ENCODE measurements at places on chromosomes 1 and 21.

GRCh38 chr1:21344098-21344749, 54.0 kb upstream of the ECE1 start:
- no peak for DNase-seq

- no peak for DNase-seq
Measured at GRCh38 chr1:163426505-163427251, 104.9 kb downstream of the NUF2 start.

GRCh38 chr1:50774759-50775351, 185.2 kb downstream of the FAF1 start:
- DNase-seq, result peak; percentile 39

- DNase-seq, result no peak
Measured at GRCh38 chr1:37358992-37359391, 115.4 kb upstream of the ZC3H12A start.

GRCh38 chr1:33128781-33129180, 47.8 kb downstream of the AZIN2 start:
- DNase-seq, result no peak

DNA sequence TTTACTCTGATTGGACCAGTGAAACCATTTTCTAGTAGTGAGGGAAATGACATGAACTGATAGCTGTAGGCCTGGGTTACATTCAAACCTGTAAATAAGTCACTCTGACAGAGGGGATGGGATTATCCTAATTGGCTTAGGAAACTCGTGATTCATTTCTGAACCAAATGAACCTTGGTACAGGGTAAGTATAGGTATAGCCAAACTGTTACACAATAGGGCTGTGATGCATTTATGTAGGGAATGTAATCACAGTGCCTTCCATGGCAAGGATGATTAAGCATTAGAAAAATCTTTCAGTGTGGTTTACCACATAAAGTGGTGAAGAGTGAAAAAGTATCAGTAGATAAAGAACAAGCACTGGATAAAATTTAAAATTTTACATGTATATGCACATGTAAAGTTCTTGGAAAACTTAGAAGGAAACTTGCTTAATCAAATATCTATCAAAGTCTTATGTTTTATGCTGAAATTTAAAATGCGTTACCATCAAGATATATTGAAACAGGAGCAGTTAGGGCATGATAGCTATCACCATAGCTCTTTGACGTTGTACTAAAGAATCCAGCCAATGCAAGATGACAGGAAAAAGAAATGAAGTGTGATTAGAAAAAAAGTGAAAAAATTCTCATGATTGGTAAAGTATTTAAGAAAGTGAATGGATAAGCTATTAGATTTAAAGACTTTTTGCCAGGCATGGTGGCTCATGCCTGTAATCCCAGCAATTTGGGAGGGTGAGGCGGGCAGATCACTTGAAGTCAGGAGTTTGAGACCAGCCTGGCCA, 63.0 kb downstream of the RABGAP1L start:
- peak; percentile 13 for DNase-seq

DNA sequence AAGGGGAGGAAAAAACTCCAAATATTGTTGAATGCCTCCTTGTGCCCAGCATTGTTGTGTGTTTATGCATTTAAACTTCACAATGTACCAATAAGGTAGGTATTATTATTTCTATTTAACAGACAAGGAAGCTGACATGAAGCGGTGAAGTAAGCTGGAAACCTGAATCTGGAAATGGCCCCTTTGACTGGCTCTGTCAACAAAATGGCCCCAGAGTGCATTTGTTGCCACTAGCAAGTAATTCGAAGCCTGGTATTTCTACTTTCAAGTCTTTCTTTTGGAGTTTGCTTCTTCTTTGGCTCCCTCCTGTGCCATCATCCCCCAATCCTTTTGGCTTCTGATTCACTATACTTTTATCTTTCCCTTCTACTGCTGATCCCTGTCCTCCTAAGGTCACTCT, 23.1 kb downstream of the CRYZL1 start:
- DNase-seq, result no peak

- DNase-seq, result no peak
Measured at GRCh38 chr21:40291560-40291959, 424.3 kb downstream of the PCP4 start.

DNA sequence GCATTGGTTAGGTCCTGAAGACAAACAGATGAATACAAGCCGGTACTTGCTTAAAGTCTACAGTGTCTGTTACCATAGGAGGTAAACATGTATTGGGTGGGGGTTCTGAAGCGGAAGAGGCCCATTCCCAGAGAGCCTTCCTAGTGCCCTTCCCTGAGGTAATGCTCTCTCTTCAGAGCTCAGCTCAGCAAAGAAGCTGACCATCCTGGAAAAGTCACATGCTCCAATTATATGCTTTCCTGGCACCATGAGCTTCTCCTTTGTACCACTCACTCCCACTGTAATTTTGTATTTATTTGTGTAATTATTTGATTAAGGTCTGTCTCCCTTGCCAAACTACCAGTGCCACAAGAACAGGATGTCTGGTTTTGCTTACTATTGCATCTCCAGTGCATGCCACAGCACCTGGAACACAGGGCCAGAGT, 42.0 kb downstream of the RAB3B start:
- DNase-seq, result no peak

- no peak for DNase-seq
Measured at GRCh38 chr1:11767922-11768704, 6.1 kb downstream of the C1orf167 start.

GRCh38 chr21:42117967-42118780, 47.1 kb downstream of the UMODL1 start:
- no peak for DNase-seq

- DNase-seq, result no peak
Measured at GRCh38 chr1:96411006-96411405, 310.6 kb upstream of the PTBP2 start.

- DNase-seq, result no peak
Measured at GRCh38 chr21:15976807-15977206, 247.0 kb downstream of the USP25 start.

GRCh38 chr1:113291777-113292602, 98.3 kb upstream of the MAGI3 start:
- DNase-seq, result no peak

DNA sequence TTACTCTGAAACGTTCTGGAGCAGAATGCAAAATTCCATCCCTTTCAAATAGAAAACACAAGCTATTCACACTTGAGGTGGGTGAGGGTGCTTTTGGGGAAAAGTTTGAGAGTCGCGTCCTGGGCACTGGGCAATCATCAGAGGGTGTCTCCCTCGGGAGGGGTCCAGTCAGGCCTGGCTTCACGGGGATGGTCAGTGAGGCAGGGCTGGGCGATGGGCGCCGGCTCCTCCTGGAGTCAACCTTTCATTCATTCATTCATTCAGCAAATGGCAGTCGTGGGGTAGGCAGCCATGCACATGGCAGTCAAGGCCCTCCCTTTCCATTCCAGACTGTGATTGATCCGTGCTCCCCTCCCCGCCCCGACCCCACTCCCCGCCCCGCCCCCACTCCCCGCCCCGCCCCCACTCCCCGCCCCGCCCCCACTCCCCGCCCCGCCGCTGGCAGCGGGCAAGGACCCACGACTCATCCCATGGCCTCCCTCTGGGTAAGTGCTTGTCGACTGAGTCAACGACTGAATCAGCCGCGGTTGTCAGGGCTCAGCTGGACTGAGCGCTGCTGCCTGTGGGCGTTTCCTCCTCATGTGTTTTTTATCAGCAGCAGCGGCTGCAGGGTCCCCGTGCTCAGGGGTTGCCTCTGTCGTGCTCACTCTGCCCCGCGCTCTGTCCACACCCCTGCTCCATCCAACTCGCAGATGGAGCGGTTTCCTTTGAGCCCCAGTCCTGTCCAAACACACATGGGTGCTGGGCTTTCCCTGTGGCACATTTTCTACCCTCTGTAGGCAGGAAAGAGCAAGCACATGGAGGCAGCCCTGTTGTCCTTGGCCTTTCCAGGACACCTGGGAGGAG, 12.5 kb upstream of the SPSB1 start:
- DNase-seq, result no peak

- DNase-seq, result peak; percentile 16
Measured at GRCh38 chr1:113835686-113836290, 23.5 kb upstream of the RSBN1 start.

- no peak for DNase-seq
Measured at GRCh38 chr1:182368903-182369302, 22.7 kb downstream of the GLUL start.

DNA sequence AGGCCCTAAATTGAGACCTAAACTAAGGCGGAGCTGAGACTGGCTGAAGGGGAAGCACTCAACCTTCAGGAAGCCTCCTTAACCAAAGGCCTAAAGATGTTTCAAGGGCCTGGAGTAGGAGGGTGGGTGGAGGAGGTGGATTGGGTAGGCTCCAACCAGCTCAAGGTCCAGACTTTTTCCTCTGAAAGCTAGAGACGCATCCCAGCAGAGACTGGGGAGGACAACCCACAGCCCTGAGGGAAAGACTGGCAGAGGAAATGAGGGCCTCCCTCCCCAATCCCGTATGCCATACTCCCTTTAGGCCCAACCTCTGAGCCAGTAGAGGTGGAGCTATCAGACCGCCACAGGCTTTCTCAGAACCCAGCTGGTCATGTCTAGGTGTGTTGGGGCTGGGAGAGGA, 1.1 kb downstream of the ECM1 start:
- DNase-seq, result no peak

- DNase-seq, result no peak
Measured at GRCh38 chr21:35987475-35987874, 72.9 kb downstream of the SETD4 start.

DNA sequence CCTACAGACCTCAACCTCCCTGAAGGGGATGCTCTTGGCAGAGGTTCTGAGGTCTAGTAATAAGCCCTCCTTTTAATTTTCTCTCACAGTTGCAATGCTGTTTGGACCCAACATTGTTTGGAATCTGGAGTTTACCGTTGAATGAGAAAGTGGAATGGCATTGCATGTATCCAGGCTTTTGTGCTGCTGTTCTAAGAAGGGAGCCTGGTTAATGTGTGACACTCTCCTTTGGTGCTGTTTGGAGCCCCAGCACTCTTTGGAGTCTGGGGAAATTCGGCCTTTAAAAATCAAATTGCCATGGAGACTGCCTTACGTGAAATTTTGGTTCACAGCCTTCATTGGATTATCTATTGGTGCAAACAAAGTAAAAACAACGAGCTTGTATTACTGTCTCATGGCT, 23.7 kb upstream of the TMEM61 start:
- no peak for DNase-seq

- no peak for DNase-seq
Measured at GRCh38 chr1:90834886-90835660, 118.0 kb upstream of the BARHL2 start.

- no peak for DNase-seq
Measured at GRCh38 chr21:36803816-36804439, 105.0 kb downstream of the SIM2 start.

- DNase-seq, result no peak
Measured at GRCh38 chr1:50452700-50453099, 29.5 kb upstream of the DMRTA2 start.

DNA sequence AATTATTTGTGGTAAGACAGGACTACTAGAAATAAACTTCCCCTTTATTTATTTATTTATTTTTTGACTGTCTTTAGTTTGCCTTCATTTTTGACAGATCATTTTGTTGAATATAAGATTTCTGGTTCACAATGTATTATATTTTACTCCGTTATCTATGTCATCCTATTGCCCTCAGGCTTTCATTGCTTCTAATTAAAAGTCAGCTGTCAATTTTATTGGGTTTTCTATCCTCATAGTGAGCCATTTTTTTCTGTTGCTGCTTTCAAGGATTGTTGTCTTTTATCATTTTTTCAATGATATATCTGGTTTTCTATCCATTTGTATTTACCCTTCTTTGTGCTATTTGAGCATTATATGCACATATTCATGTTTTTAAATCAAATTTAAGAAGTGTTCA, 866.2 kb downstream of the LRRIQ3 start:
- no peak for DNase-seq

GRCh38 chr1:246012341-246012740, 494.7 kb downstream of the SMYD3 start:
- no peak for DNase-seq

DNA sequence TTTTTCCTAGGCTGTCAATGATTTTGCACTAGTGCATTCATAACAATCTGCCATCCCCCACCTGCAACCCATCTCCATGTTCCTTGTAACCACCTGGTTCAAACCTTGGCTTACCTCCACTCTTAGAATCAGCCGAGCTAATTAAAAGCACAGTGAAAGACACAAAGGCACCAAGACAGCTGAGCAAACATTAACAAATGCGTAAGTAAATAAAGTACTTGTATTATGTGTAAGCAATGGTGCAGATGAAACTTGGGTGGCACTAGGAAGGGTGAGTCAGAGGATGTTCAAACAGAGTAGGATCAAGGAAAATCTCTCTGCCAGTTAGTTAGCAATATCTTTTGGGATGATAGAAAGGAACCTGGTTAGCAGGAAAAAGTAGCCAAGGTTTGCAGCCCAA, 5.1 kb upstream of the FOXJ3 start:
- no peak for DNase-seq

GRCh38 chr1:154767315-154768240, 102.5 kb downstream of the KCNN3 start:
- DNase-seq, result no peak

- DNase-seq, result no peak
Measured at GRCh38 chr1:226425431-226426031, 17.6 kb upstream of the PARP1 start.

All from AG04450 (cell line).